ENCODE measurements at places on chromosomes 5 and 9.

GRCh38 chr9:36306471-36307306 is 48.4 kb upstream of the GNE start:
- H3K36me3 ChIP-seq = no peaks in the 10 kb centered on the region
- no peak for DNase-seq
- peaks cover 13% of the 10 kb centered on the region for H3K4me1 ChIP-seq
- H3K4me3 ChIP-seq = no peak overlapping the region
- no peak overlapping the region for H3K27ac ChIP-seq

DNA sequence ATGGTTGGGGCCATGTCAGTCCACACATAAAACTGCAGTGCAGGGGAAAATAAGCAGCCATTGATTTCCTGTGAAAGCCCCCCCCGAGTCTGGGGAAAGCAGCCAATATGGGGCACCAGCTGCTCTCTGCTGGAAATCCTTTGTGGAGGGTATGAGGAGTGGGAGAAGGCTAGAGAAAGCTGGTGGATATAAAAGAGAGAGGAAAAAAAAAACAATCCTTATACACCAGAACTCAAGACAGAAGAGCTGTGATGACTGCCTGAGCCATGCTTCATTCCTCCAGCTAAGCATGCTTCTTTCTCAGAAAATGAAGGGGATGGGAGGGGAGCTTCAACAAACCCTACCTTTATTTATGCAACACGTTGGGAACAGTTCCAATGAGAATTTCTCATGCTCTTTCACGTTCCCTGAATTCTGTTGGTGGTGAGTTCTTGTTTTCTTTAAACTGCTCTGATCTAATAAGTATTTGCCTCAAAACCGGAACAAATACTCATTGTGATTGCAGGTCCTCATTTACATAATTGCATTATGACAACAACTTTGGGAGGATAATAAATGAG is 688.0 kb upstream of the SEMA6A start:
- DNase-seq = no peak
- no peak overlapping the region for H3K4me3 ChIP-seq
- H3K27ac ChIP-seq = peak overlapping the region; percentile 53
- peaks cover 26% of the 10 kb centered on the region for H3K36me3 ChIP-seq
- no peaks in the 10 kb centered on the region for H3K27me3 ChIP-seq

DNA sequence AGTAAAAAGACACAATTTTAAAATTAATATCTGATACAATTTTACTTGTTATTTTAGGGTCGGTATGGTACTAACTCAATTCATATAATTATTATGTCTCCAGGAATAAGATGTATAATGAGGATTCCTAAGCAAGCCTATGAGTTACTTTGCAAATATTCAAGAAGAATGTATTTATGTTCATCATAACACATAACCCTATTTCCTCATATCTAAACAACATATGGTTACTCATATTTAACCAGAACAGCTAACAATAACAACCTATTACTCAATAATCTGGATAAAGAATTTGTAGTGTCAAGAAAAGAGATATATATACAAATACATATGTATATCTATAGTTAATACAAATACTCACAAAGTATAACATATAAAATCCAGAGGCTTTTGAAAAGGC is 285.9 kb downstream of the ARL15 start:
- no peak overlapping the region for H3K4me3 ChIP-seq
- no peak for DNase-seq
- peaks cover 6% of the 10 kb centered on the region for H3K36me3 ChIP-seq
- H3K27me3 ChIP-seq = no peaks in the 10 kb centered on the region
- no peak overlapping the region for H3K27ac ChIP-seq

DNA sequence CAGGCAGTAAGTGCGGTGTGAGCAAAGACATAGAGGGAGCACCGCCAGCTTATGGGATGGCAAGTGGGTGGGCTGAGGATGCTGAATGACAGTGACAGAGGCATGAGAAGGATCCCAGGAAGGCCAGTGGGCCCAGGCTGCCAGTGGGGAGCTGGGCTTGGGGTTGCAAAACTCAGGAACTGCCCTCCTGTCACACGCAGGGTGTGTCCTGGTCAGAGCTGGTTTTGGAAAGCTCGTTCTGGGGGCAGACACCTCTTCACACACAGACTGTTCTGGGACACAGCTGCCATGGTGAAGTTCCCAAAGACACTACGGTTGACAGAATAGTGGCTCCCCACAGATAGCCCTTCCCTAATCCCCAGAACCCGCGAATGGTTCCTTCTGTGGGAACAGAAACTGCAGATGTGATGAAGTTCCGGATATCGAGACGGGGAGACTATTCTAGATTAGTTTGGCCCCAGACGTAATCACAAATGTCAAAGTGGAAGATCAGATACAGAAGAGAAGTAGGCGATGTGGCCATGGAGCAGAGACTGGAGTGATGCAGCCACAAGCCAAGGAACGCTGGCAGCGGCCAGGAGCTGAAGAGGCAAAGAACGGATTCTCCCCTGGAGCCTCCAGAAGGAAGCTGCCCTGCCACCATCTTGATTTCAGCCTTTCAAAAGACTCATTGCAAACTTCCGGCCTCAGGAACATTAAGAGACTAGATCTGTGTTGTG is 159.0 kb downstream of the COL23A1 start:
- peak overlapping the region; percentile 64 for H3K27ac ChIP-seq
- DNase-seq = no peak
- no peaks in the 10 kb centered on the region for H3K36me3 ChIP-seq
- H3K4me3 ChIP-seq = no peak overlapping the region
- peaks cover 84% of the 10 kb centered on the region for H3K4me1 ChIP-seq

GRCh38 chr9:127711831-127712274 is 3.6 kb downstream of the PTRH1 start:
- peaks cover 40% of the 10 kb centered on the region for H3K4me1 ChIP-seq
- no peak for DNase-seq
- no peak overlapping the region for H3K4me3 ChIP-seq

- DNase-seq = no peak
- H3K27me3 ChIP-seq = no peaks in the 10 kb centered on the region
- H3K4me3 ChIP-seq = no peak overlapping the region
- no peak overlapping the region for H3K27ac ChIP-seq
- no peaks in the 10 kb centered on the region for H3K4me1 ChIP-seq
- no peaks in the 10 kb centered on the region for H3K36me3 ChIP-seq
Measured at GRCh38 chr5:18563853-18564252, 929.6 kb downstream of the TAF11L14 start.

DNA sequence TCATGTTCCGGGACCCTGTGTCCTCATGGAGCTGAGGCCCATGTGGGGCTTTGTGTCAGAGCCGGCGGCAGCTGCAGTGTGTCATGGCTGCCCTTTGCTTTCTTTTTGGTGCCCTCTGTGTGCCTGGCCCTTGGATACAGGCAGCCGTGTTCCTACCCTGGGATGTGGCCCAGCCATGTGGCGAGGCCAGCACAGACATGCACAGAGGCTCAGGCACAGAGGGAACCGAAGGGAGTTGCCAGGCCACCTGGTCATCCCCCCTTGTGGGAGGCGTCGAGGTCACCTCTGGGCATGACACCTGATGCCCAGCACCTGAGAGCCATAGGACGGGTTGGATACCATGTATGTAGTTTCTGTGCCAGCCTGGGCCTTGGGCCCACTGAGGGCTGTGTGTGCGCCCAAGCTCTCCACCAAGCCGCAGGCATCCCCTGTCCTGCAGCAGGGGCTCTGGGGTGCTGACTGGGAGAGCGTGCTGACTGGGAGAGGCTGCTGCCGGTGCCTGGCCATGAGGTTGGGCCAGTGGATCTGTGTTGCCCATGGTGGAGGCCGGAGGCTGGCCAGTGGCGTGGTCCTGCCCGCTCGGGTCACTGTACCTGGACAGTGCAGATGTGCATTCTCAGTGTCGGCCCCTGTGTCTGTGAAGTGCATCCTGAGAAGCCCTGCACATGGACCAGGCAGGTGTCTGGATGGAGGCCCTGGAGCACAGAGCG is 4.8 kb downstream of the NKD2 start:
- no peak for DNase-seq
- peaks cover 34% of the 10 kb centered on the region for H3K4me1 ChIP-seq
- no peak overlapping the region for H3K27ac ChIP-seq
- peaks cover 27% of the 10 kb centered on the region for H3K27me3 ChIP-seq
- H3K4me3 ChIP-seq = no peak overlapping the region
- H3K36me3 ChIP-seq = no peaks in the 10 kb centered on the region

DNA sequence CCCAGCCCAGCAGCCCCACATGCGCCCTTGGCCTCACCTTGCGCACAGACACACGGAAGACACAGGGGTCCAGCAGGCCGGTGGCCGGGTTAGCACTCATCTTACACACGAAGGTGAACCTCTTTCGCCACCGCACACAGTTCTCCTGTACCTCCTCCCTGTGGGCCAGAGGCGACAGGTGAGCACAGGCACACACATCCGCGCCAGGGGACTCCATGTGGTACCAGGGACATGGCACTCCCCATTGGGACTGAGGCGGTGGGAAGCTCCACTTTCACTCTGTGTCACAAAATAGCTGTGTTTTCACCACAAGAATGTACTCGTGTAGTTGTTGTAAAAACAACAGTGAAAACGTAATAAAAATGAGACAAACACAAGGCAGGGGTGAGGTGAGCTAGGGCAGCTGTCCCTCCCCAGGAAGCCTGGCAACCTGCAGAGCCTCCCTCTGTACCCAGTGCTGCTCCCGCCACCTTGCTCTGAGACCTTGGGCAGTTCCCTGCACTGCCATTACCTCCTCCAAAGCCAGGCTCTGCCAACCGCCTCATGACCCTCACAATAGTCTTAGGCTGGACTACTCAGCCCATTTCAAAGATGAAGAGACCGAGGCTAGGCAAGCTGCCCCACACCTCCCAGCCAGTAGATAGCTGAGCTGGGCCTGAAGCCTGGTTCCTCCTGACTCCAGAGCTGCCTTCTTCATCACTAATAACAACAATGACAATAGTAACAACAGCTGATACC is 16.3 kb upstream of the DPM2 start:
- peaks cover 42% of the 10 kb centered on the region for H3K4me1 ChIP-seq
- no peaks in the 10 kb centered on the region for H3K27me3 ChIP-seq
- no peak overlapping the region for H3K4me3 ChIP-seq
- no peak overlapping the region for H3K27ac ChIP-seq
- DNase-seq = no peak
- peaks cover 9% of the 10 kb centered on the region for H3K36me3 ChIP-seq

DNA sequence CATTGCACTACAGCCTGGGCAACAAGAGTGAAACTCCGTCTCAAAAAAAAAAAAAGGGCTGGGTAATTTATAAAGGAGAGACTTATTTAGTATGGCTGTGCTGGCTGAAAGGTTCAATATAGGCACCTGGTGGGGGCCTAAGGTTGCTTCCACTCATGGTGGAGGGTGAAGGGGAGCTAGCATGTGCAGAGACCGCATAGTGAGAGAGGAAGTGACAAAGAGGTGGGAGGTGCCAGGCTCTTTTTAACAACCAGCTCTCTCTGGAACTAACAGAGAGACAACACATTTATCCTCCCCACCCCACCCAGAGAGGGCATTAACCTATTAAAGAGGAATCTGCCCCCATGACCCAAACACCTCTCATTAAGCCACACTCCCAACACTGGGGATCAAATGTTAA is 28.9 kb upstream of the SERINC5 start:
- H3K4me1 ChIP-seq = peaks cover 8% of the 10 kb centered on the region
- peak overlapping the region; percentile 47 for H3K27ac ChIP-seq

DNA sequence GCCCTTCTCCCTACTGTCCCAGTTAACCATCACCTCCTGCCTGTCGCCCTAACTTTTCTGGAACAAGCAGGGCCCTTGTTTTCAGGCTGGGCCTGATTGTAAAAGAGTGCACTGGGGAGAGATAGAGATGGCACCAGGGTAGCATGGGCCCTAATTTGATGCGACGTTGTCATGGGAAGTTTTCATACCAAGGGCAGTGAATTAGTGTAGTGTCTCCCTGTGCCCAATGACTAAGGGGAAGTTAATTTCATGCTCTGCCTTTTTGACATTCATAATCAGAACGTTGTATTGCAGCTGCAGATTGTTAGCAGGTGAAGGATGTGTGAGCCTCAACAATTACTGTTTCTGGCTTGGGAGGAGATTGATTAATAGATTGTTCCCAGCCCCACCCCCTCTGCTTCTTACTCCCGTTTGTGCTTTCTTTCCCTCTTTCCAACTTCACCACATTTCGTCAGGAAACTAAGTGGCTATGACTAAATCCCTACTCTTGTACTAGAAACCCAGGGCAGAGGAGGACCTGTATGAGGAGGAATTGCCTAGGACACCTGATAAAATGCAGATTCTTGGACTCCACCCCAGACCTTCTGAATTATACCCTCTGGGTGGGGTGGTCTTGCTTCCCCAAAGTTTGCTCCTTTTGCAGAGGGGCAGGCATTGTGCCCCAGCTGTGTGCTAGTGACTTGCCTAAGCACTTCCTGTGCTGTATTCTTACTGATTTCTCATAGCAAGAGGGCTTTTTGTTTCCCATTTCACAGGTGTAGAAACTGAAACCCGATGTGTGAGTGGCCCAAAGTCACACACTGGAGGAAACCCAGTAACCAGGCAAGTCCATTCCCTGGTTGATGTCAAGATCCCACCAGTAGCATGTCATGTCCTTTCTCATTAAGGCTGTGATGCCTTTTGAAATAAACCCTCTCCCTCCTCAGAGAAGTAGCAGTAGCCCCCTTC is 56.3 kb downstream of the DAB2IP start:
- H3K4me1 ChIP-seq = peaks cover 52% of the 10 kb centered on the region
- H3K27me3 ChIP-seq = peaks cover 2% of the 10 kb centered on the region
- H3K4me3 ChIP-seq = no peak overlapping the region
- H3K36me3 ChIP-seq = peaks cover 15% of the 10 kb centered on the region
- no peak for DNase-seq

GRCh38 chr5:99369797-99370593 is 441.2 kb upstream of the CHD1 start:
- peaks cover 14% of the 10 kb centered on the region for H3K4me1 ChIP-seq
- no peak overlapping the region for H3K4me3 ChIP-seq
- H3K36me3 ChIP-seq = no peaks in the 10 kb centered on the region
- H3K27me3 ChIP-seq = no peaks in the 10 kb centered on the region
- H3K27ac ChIP-seq = peak overlapping the region; percentile 47

DNA sequence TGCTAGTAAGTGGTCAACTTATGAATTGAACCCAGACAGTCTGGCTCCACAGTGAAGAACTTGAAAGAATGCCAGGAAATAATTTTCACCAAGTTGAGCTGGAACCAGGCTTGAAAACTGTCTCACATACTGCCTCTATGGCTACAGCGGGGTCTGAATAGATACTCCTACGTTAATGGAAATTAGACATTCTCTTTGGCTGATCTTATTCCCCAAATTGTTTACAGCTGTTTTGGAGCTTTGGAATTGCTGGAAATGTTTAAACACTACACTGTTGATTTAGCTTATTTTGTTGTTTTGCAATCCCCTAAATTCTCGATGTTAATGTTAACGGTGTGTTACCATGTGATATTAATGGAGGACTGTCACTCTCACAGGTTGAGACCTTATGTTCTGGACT is 146.4 kb downstream of the FBXL7 start:
- no peak for DNase-seq
- H3K27me3 ChIP-seq = peaks cover 4% of the 10 kb centered on the region
- no peak overlapping the region for H3K4me3 ChIP-seq
- peaks cover 6% of the 10 kb centered on the region for H3K36me3 ChIP-seq
- H3K27ac ChIP-seq = no peak overlapping the region

GRCh38 chr5:177588413-177588909 is 3.5 kb upstream of the TMED9 start:
- peaks cover 71% of the 10 kb centered on the region for H3K27me3 ChIP-seq
- peak overlapping the region; percentile 24 for H3K27ac ChIP-seq
- no peak overlapping the region for H3K4me3 ChIP-seq
- DNase-seq = no peak
- H3K4me1 ChIP-seq = peaks cover 37% of the 10 kb centered on the region

GRCh38 chr5:180607861-180608571 is 16.7 kb upstream of the SCGB3A1 start:
- H3K36me3 ChIP-seq = no peaks in the 10 kb centered on the region
- H3K27ac ChIP-seq = peak overlapping the region; percentile 56
- peaks cover 3% of the 10 kb centered on the region for H3K27me3 ChIP-seq
- no peak for DNase-seq
- H3K4me3 ChIP-seq = peak overlapping the region; percentile 21
- H3K4me1 ChIP-seq = peaks cover 55% of the 10 kb centered on the region
